ENCODE measurements at places on chromosomes 5 and 9.

DNA sequence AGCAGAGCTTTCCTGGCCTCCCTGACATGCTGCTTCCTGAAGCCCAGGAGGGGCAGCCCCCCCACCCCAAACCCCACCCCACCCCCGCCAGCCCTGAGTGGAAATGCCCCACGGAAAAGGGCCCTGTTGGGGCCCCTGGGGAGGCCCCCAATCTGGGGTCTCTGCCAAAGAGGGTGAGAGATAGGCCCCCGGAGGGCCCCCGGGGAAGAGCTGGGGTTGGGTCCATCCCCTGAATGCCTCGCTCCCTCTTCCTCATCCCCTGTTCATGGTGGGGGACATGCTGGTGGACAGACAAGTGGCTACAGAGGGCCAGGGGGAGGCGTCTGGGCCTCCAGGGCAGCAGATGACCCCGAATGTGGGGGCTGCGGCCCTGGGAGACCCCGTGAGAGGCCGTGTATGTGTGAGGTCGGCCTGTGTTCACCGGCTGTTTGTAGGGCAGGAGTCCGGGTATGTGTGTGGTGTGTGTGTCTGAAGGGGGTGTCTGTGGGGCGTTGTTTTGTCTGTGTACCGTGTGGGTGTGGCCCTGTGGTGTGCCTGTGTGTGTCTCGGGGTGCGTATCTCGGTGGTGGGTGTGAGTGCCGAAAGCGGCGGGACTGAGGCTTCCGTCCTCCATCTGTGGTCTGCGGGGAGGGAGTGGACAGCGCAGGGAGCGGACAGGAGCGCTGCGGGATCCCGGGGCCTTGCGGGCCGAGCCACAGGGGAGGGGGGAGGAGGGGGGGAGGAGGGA, 11.3 kb downstream of the C9orf50 start:
- no peak for DNase-seq

GRCh38 chr5:181153814-181154213, 6.4 kb downstream of the OR2V2 start:
- DNase-seq = no peak

DNA sequence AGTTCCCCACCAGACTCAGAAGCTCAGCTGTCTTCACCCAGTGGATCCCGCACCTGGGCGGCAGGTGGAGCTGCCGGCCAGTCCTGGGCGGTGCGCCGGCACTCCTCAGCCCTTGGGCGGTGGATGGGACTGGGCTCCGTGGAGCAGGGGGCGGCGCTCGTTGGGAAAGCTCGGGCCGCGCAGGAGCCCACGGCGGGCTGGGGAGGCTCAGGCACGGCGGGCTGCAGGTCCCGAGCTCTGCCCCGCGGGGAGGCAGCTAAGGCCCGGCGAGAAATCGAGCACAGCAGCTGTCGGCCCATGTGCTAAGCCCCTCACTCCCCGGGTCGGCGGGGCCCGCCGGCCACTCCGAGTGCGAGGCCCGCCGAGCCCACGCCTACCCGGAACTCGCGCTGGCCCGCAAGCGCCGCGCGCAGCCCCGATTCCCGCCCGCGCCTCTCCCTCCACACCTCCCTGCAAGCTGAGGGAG, 560.0 kb downstream of the BRINP1 start:
- no peak for DNase-seq

- DNase-seq = no peak
These were observed 37.0 kb upstream of the RPS23 start for GRCh38 chr5:82314964-82315758.

DNA sequence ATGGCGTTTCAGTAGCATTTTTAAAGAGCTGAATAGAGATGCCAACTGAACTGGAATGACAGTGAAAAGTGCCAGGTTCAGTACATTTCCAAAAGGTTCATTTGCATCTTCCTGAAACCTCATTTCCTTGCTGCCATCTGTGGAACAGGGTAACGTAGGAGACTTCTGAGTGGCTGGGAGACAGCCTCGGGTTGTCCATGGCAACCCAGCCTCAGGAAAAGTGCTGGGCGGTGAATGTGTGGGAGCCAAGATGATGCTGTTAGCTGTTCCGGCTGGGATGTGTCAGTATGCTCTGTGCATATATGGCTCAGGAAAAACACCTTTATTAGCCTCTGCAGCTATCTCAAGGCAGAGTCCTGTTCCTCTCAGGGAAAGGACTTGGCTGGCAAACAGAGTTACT, 87.5 kb downstream of the KLHL3 start:
- no peak for DNase-seq

DNA sequence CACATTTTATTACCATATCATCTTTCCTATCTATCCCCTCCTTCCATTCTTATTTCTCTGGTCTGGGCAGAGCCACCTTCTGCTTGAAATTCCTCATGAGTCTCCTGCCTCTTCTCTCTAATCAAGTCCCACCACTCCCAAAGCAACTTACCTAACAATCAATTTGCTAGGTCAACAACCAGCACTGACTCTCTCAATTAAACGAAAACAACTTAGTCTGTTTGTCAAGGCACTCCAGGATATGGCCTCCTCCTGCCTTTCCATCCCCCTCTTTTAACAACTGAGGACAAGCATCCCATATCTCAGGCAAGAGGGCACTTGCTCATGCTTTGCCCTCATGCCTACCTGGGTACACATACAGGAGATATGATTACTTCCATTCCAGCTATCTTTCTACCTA, 47.4 kb downstream of the HCN1 start:
- DNase-seq = no peak

GRCh38 chr5:151799407-151799806, 27.7 kb downstream of the G3BP1 start:
- DNase-seq = no peak

- DNase-seq = no peak
These were observed 252.3 kb downstream of the NR3C1 start for GRCh38 chr5:143151056-143151700.

- DNase-seq = no peak
These were observed 9.8 kb upstream of the SUSD1 start for GRCh38 chr9:112184946-112185345.

DNA sequence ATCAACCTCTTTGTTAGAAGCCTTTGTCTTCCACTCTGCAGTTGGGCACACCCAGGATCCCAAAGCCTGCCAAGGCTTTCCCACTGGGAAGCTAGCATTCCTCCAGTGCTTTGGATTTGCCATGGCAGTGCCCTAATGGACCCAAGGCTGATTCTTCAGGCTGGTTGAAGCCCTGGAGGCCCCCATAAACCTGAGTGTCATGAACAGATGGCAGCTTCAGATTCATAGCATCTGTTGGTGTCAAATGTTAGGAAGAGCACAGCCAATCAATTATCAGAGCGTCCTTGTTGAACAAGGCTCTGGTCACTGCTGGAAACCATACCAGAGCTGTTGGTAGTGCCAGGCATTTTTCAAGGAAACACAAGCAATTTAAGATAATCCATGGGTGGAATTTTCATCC, 241.1 kb upstream of the KLF4 start:
- no peak for DNase-seq

DNA sequence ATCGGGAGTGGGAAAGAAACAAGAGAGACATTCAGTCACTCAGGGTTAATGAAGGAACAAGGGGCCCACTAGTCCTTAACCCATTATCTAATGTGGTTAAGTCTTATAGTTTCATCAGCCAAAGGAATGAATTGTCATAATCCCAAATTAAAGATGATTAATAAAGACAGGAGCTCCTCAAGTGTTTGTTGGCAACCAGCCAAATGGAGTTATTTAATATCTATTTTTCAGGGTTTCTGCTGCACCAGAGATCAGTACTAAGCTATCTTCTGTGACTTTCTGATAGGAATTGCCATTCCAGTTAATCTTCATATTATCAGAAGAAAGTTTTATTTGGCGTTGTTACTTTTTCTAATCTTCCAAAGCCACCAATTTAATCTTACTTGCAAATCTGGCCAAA, 34.0 kb upstream of the FCHO2 start:
- no peak for DNase-seq

DNA sequence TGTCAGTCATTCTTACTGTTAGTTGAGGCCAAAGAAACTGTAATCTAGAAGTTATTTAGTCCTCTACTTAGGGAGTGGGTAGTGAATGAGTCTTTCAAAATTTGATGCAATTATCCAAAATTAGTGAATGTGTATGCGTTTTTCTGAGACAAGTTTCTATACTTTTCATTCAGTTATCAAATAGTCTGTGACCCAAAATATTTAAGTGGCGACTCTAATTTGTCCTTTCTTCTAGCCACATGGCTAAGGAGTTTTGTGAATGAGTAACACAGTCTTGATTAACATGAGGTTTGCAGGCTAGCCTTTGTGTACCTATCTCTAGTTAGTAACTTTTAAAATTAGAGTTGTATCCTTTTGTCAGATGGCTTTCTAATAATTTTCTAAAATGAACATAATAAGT, 45.6 kb downstream of the COMMD10 start:
- no peak for DNase-seq

GRCh38 chr5:159735036-159735435, 181.2 kb upstream of the ADRA1B start:
- no peak for DNase-seq

GRCh38 chr5:68335075-68335474, 119.5 kb downstream of the PIK3R1 start:
- DNase-seq = no peak

GRCh38 chr9:133127340-133127981, 6.4 kb upstream of the RALGDS start:
- no peak for DNase-seq

DNA sequence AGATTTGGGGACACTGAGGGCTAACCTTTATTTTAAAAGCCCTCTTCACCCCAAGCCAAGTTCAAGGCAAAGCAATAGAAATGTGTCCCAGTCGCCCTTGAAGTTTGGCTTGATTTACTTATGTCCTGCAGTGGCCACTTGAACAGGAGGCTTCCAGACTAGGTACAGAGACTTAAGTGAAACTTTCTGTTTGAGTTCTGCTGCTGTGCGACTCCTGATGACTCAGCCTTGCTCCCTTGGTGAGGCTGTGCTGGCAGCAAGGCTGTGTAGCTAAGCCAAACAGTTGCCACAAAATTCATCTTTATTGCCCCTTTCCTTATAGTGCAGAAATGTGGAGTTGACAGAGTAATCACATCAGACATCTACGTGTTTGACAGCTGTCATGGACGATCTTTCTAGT, 68.8 kb upstream of the NTRK2 start:
- no peak for DNase-seq

All from sciatic nerve (tissue), 2 donors.